ENCODE measurements at places on chromosomes 3 and 15.
A peak's percentile ranks its signal among the peaks of the same experiment; 100 is the strongest.

DNA sequence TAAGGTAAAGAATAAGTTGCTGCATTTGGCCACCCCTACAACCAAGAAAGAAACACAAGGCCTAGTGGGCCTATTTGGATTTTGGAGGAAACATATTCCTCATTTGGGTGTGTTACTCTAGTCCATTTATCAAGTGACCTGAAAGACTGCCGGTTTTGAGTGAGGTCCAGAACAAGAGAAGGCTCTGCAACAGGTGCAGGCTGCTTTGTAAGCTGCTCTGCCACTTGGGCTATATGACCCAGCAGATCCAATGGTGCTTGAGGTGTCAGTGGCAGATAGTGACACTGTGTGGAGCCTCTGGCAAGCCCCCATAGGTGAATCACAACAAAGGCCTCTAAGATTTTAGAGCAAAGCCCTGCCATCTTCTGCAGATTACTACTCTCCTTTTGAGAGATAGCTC, 491.3 kb downstream of the TAFA4 start:
- no peak for DNase-seq

GRCh38 chr3:55409806-55410205, 77.3 kb downstream of the WNT5A start:
- DNase-seq, result no peak

DNA sequence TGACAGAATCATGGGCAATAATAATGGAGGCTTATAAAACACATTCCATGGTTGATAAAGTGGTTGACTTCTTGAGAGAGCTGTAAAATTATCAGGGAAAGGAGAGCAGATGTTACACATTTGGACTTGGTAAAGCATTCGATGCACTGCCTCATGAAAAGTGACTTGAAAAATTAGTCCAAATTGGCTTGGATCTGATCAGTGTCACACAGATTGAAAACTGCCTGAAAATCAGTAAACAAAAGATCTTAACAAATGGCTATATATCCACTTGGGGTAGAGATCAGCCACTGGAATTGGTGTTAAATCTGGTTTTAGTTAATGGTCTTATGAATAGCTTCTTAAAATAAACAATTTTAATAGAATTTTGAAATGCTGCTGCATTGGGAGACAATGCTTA, 20.3 kb downstream of the SHOX2 start:
- DNase-seq, result no peak

DNA sequence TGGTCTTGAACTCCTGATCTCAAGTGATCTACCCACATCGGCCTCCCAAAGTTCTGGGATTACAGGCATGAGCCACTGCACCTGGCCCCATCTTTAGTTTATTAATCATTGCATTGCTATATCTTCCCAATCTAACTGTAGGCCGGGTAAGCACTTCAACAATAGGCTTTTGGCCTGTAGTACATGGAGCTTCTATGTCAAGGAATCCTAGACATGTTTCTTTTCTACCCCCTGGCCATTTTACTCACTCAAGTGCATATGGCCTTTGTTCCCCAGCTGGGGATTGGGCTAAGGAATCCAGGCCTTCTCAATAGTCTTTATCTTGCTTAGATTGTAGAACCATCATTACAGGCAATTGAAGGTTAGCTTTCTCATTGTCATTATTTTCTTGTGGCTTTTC, 122.3 kb upstream of the MBNL1 start:
- no peak for DNase-seq

DNA sequence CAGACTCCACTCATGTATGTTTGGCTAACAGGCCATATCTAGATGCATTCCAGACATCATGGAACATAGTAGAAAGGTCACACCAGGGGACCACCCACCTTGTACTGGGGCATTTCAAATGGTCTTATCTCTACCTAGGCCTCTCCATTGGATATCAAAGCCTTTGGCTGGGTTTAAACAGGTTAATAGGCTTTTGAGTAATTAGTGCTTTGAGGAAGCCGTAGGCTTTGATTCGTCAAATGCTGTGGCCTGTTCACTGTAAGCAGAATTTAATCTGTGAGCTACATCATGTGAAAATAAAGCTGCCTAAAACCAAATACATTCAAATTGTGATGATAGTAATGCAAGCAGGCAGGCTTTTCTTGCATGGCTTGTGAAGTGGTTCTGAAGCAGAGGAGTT, 129.5 kb downstream of the ST8SIA2 start:
- no peak for DNase-seq

GRCh38 chr3:185739264-185739701, 85.6 kb downstream of the IGF2BP2 start:
- DNase-seq, result no peak

DNA sequence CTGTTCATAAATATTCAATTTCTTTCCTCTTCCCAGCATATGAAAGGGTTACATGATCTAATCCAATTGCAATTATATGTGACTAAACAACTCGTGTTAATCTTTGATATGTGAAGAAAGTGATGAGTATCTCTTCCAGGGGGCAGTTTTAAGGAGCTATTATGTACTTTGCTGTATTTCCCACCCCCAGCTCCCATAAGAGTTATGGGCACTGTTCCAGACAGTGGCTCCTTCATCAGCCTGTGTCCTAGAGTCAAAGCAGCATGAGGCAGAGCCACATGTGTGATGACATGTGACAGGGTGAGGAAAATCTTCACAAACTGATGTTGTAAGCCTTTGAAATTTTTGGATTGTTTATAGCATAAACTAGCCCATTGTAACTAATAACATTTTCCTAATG, 315.4 kb downstream of the DIPK2A start:
- no peak for DNase-seq

DNA sequence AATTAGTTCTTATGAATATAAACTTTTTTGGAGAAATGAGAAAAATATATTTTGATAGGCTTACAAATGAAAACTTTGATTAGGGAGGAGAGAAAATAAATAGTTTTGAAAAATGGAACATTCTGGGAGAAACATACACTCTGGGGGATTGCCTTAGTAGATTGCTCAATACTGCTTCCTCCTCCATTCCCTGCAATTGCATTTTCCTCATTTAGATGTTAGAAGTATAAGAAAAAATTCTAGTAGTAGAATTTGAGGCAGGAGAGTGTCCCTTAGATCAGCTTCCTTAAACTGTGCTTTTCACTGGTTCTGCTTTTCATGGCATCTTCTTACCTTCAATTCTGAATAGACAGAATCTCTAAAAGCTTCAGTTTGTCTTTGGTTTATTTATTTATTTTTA, 46.2 kb upstream of the CTDSPL2 start:
- no peak for DNase-seq

GRCh38 chr3:123392368-123392767, 56.5 kb downstream of the ADCY5 start:
- DNase-seq, result no peak

DNA sequence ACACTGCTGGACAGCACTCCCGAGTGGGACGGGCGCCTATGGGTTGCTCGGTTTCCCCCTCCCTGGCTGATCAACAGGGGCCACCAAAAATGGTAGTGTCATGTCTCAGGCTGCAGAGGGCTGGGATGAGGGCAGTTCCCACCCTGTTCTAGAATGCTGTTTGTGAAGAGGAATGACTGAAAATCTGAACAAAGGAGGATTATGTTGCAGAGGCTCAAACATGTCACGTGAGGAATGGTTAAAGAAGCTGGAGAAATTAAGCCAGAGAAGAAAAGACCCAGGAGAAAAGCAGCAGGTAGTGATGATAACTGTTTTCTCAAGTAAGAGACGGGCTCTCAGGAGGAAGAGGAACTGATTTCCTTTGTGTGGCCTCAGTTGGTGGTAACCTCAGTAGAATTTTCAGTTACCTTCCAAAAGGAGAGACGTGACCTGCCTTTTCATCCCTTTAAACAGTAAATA, 10.4 kb downstream of the SPG21 start:
- DNase-seq, result no peak

DNA sequence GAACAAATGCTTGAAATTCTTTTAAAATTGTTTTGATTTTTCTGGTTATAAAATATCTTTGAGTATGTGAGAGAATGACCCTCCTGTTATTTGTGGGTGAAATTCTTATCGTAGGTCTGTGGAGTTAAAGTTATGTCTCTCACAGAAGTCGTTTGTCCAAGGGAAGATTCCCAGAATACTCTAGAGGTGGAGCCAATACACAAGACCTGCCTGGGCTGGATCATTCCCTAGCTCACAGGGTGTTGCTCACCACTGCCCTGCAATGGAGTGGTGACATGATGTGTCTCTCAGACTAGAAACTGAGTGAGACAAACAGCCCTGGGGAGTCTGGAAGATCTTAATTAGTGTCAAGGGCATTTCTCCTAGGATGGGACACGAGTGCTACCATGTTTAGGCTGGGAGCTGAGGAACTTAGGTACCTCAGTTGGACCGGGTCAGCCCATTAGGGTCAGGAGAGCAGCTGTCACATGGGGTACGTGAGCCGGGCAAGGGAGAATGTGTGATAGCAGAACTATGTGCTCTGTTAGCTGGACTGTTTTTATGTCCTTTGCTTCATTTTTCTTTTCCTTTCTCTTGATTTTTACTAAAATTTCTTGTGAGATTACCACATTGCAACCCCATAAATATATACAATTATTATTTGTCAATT, 53.6 kb upstream of the MYO5C start:
- no peak for DNase-seq

DNA sequence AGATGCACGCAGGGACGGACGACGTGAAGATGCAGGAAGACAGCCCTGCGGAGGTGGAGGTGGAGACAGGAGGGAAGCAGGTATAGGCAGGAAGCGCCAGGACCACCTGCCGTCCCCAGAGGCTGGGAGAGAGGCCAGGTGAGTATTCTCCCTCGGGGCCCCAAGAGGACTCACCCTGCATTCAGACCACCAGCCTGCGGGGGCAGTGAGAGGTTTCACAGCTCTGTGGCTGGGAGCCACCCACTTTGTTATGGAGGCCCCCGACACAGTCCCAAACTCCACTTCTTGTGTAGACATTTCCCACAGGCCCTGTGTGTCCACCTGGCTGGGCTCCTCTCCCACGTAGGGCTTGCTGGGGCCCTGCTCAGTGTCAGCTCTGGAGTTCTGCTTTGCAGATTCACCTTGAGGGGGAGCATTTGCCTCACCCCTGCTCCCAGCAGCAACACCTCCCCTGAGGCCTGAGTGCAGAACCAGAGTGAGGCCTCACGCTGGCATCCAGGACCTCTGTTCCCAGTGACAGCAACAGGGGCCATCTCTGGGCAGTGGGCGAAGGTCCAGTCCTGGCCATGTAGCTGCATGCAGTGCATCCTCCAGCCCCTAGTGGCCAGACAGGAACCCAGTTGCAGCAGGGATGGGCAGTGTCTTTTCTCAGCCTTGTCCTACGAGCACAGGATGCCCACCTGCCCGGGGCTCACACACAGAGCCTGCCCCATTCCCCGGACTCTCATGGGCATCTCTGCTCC, 119.4 kb upstream of the IQSEC1 start:
- no peak for DNase-seq

- DNase-seq, result no peak
Observed at GRCh38 chr3:114328345-114328744, 34.5 kb downstream of the TIGIT start.

GRCh38 chr3:123971406-123971805, 10.4 kb upstream of the CCDC14 start:
- no peak for DNase-seq

- no peak for DNase-seq
Observed at GRCh38 chr3:78736863-78737262, 1030.9 kb downstream of the ROBO1 start.

DNA sequence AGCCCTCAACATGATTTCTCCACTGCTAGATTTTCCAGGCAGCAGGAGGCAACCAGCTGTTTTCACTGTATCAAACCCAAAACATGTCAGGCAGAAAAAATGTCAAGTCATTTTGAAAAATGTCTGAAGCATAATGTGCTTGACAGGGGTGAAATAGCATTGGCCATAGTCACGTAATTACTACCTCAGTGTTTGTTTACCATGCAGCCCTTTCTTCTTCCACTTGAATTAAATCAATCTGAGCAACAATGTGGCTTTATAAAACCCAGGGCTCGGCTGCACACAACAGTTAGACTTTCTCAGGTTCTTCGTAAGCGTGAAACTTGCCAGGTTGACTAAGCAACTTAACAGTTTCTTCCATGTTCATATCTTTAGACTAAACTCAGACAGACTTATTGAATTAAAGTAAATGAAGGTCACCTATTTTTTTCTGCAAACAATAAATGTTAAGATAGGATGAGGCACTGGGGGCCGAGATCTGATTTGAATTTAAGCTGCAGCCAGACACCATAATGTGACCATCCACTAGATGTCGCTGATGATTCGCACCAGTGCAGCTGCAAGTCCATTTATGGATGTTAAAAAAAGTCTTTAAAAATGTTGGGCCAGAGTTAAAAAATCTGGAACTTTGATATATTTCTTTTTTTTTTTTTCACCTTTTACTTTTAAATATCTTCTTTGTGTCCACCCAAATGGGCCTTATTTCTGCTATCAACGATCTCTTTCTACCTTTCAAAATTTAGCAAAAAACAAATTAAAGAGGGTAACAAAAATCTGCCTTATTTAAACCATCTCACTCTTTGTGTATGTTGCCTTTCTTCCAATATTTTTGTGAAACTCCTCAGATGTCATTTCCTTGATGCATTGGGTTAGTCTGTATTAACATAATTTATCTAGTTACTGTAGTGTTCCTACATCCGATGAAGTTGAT, 305.9 kb downstream of the CACNA2D3 start:
- DNase-seq, result peak; percentile 35

DNA sequence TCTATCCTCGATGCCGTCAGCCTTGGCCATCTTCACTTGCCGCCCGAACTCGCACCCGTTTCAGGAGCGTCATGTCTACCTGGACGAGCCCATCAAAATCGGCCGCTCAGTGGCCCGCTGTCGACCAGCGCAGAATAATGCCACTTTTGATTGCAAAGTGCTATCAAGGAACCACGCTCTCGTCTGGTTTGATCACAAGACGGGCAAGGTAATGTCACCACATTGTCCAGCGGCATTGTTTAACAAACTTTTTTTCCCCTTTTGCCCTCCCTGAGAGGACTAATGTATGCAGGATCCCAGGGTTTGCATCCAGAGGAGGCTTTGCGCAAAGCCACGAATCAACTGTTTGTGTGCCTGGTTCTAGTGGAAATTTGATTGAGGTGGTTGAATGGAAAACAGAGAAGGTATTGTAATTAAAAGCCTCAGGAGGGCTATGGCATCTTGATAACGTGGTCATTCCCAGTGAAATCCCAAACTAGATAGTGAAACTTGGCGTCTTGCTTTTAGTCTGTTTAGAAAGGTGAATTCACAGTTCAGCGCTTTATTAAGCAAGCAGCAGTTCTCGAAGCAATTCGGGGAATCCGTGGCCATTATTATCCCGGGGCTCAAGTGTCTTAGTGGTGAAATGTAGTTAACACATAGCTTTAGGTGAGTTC, 1.7 kb downstream of the SLMAP start:
- DNase-seq, result no peak

GRCh38 chr3:73259856-73260255, 198.4 kb downstream of the EBLN2 start:
- no peak for DNase-seq

Data from Panc1 (cell line).